ENCODE measurements at places on chromosomes 13 and 19.

GRCh38 chr13:98888222-98888889 is 89.5 kb downstream of the DOCK9 start:
- DNase-seq: no peak

- no peak for DNase-seq
These were observed 77.1 kb upstream of the KCTD15 start for GRCh38 chr19:33719366-33720154.

- no peak for DNase-seq
These were observed 236.4 kb downstream of the ATP8A2 start for GRCh38 chr13:25608181-25608580.

GRCh38 chr19:49641688-49642491 is at the start of gene SCAF1:
SCAF1 (plus strand) TSS chr19:49642209; CDS start chr19:49645027, 2,818 bp downstream.
- peak; percentile 98 for DNase-seq
